ENCODE measurements at places on chromosomes 11 and 22.

DNA sequence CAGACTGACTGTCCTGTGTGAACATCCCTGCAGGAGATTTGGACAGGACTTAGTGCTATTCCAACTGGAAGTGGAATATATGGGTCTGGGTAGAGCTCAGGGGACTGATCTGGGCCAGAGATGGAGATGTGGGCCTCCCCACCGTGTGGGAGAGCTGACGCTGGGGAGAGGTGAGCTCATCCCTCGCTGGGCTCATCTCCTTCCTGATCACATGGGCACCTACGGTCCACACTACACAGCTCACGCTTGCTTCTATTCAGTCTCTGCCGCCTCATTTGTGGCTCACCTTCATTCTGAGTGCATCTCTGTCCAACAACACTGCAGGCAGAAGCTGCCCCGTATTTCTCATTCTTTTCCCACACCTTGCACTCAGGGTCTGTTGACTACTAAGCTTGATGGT lies 16.6 kb upstream of the RAB1B start:
- DNase-seq: no peak

DNA sequence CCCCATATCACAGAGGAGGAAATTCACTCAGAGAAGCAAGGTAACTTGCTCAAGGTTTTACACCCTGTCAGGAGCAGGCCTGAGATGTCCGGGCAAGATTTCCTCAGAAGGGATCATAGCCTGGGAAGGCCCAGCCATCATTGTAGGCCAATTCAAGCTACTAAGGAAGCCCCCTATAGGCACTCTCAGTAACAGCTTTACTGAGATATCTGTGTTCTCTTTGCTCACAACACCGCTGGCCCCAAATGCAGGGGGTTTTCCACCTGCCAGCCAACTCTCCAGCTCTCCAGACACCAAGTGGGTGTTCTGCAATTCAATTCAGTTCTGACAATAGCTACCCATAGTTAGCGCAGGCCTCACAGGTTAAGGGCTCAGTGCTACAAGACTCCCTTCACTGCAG lies 84.0 kb downstream of the SLC36A4 start:
- no peak for DNase-seq

DNA sequence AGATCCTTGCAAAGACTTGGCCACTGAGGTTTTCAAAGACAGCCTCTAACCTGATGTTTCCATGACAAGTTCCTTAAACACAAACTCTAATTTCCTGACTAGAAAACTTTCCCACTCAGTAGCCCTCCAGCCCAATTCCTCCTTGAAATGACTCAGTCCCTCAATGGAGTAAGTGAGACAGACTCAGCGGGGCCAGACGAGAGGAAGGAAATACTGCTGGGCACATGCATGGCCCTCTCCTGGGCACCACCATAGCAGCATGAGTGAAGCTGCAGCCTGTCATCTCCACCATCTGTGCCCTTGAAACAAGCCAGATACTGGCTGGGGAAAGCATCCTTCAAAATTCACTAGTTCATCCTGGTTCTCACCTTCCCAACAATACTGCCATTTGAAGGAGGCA lies 76.2 kb upstream of the GDPD4 start:
- no peak for DNase-seq

DNA sequence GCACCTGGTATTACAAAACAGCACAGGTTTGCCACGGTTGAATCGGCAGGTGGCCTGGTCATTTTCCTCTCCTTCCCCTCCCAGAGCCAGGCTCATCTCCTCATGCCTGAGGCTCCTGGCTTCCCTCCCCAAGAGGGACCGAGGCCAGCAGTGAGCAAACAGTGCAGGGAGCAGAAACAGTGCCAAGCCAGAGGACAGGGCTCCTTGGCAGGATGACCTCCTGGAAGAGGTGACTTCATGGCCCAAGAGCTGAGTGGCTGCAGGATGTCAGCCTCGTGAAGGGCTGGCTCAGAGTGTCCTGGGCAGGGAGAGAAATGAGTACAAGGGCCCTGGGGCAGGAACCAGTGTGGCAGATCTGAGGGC lies 22.8 kb upstream of the PPFIA1 start:
- DNase-seq: no peak

GRCh38 chr22:47067321-47067890 lies 305.0 kb downstream of the TBC1D22A start:
- DNase-seq: no peak

DNA sequence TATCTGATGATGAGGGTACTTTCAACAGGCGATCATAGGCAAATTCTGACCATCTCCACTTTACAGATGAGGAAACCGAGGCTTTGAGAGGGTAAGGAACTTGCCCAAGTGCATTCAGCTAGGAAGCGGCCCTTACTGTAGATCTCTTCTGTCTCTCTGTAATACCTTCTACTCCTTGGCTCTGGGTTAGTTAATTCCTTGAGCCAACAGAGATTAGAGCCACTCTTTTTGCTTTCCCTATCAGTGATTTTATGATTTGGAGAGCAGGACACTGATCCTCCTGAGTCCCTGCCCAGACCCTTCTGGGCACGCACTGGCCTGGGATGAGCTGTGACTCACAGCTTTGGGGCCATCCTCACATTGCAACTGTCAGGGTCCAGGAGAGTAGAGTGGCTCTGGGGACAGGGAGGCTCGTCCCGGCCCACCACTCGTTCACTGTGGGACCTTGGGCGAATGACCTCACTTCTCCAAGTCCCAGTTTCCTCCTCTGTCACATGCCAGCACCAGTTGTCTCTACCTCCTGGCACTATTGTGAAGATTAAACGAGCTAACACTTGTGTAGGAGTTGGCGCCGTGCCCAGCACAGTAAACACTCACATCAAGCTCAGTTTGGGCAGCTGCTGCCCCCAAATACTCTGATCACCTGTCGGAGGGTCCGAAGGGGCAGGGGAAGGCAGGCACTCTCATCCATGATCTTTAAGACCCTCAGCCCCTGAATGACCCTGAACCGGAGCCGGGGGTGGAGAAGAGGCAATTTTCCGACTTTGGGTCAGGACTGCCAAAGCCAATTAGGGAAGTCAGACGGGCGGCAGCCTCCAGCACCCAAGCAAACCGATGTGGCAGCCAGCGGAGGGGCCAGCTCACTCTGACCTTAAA lies 235.0 kb downstream of the MIAT start:
- DNase-seq: peak; percentile 21

- DNase-seq: no peak
Observed at GRCh38 chr11:83054904-83055380, 16.8 kb downstream of the RAB30 start.

GRCh38 chr11:62880231-62880802 lies 379 bp upstream of the SLC3A2 start:
- no peak for DNase-seq

DNA sequence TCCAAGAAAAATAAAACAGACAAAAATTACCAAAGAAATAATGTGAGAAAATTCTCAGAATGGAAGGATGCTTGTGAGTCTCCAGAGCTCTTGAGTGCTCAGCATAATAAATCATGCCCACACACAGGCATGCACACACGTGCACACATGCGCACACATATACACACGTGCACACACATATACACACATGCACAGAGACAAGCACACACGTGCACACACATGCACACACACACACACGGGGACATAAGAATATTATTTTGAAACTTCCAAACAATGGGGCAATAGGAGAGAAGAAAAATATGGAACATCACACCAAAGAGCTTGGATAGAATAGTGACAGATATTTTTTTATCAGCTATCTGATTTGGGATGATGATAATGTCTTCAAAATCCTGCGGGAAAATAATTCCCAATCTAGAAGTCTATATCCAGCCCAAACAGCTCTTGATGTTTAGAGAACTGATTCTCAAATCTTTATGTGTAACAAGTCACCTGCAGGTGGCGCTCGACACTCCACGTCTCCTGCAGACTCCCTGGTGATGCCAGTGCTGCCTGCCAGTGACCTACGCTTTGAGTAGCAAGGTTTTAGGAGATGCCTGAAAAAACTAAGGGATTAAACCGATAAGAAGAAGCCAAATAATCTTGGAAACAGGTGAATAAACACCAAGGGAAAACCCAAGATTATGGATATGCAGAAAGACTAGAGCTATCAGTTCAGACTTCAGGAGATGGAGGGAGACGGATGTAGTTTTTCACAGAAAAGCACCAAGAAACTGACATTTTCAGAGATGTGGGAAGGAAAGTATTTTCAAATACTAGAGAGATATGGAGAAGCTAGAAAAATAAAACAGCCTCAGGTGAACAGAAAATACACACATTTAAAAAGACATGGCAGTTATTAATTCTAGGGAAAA lies 743.6 kb downstream of the ETS1 start:
- peak; percentile 36 for DNase-seq

GRCh38 chr11:117426297-117426685 lies 98.6 kb downstream of the CEP164 start:
- peak; percentile 47 for DNase-seq

- DNase-seq: no peak
Observed at GRCh38 chr11:32420937-32421901, 14.1 kb downstream of the WT1 start.

- DNase-seq: no peak
Observed at GRCh38 chr11:67588136-67588503, 4.5 kb downstream of the GSTP1 start.

DNA sequence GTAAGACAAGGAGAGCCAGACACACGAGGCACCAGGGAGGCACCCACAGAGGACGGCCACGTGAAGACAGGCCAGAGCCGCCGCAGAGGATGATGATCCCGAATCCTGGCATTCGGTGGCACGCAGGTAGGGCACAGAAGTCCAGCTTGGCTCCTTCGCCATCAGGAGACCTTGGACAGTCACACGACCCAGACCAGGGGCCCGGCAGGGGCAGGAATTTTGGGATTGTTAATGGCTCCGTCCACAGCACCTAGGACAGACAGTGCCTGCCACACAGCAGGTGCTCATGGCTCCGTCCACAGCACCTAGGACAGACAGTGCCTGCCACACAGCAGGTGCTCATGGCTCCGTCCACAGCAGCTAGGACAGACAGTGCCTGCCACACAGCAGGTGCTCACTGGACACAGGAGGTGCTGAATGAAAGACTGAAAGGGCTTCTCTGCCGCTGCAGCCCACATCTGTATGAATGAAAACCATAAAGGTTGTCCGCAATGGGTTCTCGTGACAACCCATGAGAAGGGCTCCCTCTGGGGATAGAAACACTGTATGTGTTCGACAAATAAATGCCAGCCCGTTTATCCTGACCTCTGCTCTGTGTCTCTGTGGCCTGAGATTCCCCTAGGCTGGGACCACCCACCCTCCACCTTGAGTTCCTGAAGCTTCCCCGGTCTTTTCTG lies 341.6 kb downstream of the CTTN start:
- DNase-seq: no peak

- no peak for DNase-seq
Observed at GRCh38 chr11:124865181-124865901, at the start of gene ROBO3. TSS of gene ROBO3 (plus strand) at chr11:124865432. CDS start at chr11:124865578, 146 bp downstream.

DNA sequence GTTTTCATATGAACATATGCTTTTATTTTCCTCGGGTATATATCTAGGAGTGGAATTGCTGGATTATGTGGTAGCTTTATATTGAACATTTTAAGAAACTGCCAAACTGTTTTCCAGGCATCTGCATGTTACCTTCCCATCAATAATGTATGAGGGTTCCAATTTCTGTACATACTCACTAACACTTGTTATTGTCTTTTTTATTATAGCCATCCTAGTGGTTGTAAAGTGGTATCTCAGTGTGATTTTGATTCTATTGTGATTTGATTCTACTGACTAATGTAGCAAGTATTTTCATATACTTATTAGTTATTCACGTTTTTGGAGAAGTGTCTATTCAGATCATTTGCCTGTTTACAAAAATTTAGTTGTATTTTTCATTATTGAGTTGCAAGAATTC lies 2.0 kb downstream of the ANO5 start:
- DNase-seq: no peak

DNA sequence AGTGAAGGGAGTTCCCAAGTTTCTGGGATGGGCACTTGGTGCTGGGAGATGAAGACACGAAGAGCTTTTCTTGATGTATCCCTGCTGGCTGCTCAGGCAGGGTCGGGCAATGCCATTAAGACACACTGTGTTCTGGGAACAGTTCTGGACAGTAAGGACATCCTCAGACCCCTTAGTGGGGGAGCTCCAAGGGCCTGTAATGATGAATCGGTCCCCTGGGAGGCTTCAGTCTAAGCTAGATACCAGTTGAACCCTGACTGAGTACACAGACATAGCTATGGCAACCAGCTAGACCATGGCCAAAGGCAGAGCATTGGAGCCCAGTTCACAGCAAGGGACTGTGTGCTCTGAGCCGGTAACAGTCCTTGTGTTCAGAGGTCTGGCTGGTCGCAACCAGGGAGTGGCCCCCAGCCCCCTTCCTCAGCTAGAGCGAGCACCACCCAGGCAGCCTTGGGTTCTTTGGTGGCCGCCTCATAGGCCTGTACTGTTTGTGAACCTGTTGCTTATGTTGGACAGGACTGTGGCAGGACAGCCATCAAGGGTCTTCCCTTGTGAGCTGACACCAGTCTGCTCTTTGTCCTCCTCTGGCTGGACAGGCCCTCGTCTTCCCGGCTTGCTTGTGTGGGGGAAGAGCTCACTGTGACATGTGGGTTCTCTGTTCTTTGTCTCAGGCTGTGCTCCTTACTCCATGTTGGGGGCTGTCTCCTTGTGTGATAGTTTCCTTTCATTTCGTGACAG lies 25.0 kb downstream of the MED15 start:
- no peak for DNase-seq

GRCh38 chr11:58043379-58043778 lies 12.6 kb downstream of the OR6Q1 start:
- no peak for DNase-seq

GRCh38 chr11:1129611-1130160 lies 28.1 kb upstream of the MUC5AC start:
- no peak for DNase-seq

DNA sequence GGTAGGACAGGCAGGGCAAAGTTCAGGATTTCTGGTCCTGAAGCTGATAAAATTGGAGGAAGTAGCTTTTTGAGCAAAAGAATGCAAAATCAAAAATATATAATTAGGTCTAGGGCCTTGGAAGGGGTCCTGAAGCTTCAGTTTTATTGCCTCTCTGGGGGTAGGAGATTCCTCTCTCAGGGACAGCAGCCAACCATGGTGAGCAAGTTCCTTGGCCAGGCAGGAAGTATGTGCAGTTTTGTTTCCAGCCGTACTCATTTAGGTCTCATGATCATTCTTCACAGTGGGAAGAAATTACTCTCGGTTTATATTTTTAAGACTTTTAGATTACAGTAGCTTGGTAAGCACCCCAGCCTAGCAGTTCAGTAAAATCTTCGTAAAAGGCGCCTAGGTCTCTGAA lies 2.9 kb upstream of the RAB38 start:
- DNase-seq: no peak

GRCh38 chr11:66701432-66702240 lies 23.9 kb upstream of the RBM4B start:
- no peak for DNase-seq

- DNase-seq: no peak
Observed at GRCh38 chr11:67371911-67372320, 1.5 kb downstream of the CLCF1 start.

Data from NCI-H2107 (cell line).